ENCODE measurements at places on chromosomes 4 and X.

GRCh38 chr4:71460371-71460770 lies 121.6 kb downstream of the SLC4A4 start:
- DNase-seq, result peak; percentile 23

DNA sequence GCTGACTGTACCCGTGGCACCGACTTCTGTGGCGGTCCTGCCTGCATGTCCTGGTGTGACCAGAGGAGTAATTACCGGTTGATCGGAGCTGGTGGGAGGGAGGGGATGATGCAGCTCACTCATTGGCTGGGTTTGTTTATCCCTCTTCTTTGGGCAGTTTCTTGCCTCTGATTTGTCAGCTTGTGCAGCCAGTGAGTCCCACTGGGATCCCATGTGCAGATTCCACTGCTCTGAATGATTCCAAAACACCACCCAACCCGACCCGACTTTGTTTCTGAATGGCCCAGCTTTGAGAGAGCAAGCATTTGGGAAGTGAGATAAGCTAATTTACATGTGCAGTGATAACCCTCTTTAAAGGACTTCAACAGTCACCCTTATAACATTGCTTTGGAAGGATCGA lies 13.8 kb downstream of the FHDC1 start:
- no peak for DNase-seq

- no peak for DNase-seq
These were observed 13.5 kb downstream of the ASB11 start for GRCh38 chrX:15301924-15302323.

- DNase-seq, result no peak
These were observed 382.4 kb downstream of the TRAM1L1 start for GRCh38 chr4:116702949-116703348.

DNA sequence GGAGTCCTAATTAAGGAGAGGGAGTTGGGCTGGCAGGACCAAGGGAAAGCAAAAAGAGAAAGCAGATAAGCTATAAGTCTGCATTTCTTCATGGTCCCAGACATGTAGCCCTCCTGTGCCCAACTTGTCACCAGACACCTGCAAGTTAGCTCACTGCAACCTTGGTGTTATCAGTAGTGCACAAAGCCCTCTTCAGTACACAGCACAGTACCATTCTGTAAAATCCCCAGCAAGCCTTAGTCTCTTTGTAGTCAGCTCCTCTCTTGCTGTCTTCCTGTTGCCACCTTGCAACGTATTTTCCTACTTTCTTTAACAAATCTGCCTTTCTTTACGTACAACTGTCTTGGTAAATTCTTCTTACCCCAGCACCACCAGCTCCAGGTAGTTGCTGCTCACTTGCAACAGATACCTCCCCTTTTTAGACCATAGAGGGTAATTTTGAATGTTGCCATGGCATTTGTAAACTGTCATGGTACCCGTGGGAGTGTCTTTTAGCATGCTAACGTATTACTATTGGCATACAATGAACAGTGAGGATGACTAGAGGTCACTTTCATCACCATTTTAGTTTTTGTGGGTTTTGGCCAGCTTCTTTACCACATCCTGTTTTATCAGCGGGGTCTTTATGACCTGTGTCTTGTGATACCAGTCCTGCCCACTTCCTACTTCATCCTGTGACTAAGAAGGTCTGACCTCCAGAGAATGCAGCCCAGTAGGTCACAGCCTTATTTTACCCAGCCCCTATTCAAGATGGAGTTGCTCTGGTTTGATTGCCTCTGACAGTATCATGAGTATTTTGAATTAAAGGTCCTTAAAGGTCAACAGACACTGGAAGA lies 28.3 kb upstream of the AP1S2 start:
- peak; percentile 31 for DNase-seq

GRCh38 chr4:77158487-77158861 lies 1.5 kb downstream of the CCNG2 start:
- DNase-seq, result no peak

GRCh38 chr4:173498023-173498422 lies 32.0 kb downstream of the HAND2 start:
- DNase-seq, result no peak

GRCh38 chr4:125956276-125956675 lies 641.5 kb downstream of the FAT4 start:
- DNase-seq, result no peak

DNA sequence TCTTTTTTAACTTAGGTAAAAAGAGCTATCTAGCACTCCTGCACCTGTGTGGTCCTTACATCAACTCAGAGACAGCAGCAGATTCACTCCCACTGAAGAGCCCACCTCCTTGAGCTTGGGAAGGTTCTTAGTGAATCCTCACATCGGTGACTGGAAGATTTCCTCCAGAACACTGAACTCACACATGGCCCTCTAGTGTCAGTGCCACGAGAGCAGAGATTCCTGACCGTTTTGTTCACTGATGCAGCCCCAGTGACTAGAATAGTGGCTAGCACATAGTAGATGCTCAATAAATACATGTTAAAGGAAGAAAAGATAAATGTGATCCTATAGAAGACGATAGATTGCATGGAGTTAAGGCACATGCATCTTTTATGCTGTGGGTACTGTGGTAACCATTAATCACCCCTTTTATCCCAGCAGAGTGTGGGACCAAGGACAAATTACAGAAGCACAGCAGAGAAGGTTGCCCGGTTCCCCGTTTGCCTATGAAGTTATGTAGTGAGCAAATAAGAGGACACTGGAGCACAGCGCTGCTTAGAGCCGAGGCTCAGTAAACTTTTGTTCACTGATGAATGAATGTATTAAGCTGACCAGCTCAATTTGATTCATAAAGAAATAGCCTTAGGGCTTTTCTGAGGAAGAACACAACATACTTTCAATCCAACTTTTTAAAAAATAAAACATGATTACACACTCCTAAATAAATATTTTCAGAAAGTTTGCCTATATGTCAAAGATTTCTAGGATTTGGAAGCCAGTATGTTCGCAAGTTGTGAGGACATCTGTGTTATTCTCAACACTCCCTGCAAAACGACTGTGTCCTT lies 8.7 kb downstream of the GASK1B start:
- no peak for DNase-seq

- peak; percentile 66 for DNase-seq
These were observed 125.1 kb upstream of the FRMPD4 start for GRCh38 chrX:12013211-12013618.

DNA sequence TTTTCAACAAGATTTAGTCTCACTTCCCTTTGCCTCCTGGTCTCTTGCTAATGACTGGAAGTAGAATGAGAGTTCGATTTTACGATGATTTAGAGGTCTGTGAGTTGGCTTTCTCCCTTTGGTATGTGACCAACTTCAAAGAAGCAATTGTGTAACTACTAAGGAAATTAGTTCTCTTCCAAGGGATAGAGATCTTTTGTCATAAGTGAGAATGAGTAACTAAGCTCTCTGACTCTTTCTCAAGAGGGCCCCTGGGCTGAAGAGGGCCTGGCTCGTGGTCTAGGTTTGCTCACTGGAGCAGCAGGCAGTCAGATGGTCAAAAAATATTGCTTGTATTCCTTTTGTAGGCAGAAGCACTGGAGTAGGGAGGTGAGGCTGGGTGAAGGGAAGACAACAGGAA lies 176.3 kb downstream of the ENOX2 start:
- DNase-seq, result peak; percentile 57

GRCh38 chr4:78634011-78634664 lies 82.6 kb downstream of the ANXA3 start:
- DNase-seq, result no peak

DNA sequence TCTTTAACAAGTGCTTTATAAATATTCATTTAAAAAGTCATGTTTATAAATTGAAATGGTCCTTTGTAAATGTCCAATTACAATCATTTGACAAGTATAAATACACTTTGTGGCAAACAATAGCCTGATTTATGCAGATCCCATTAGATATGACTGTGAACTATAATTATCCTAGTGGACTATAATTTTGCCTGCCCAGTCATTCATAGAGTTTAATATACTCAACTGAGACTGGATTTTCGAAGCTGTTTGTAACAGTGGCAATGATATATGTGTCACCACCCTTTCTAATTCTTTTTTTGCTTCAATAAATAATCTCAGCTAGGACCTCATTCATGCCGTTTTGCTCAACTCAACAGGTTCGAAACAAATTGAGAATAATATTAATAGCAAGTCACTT lies 732.0 kb downstream of the PCDH18 start:
- DNase-seq, result no peak

GRCh38 chr4:87196927-87197326 lies 23.5 kb downstream of the KLHL8 start:
- no peak for DNase-seq

DNA sequence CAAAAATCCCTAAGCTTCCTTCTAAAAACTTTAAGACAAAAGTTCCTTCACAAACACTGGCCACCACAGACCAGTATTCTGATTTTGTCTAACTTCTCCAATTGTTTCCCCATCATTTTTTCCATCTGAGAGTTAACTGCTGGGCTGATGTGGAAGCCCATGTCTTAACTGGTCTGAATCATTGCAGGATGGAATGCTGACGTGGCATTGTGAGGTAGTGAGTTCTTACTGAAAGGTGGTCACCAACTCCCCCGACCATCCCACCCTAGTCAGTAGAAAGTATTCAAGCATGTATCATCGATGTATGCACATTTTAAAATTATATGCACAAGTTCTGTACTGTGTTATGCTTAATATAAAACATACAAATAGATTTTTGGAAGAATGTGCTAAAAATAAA lies 99.1 kb upstream of the SMIM10 start:
- no peak for DNase-seq

DNA sequence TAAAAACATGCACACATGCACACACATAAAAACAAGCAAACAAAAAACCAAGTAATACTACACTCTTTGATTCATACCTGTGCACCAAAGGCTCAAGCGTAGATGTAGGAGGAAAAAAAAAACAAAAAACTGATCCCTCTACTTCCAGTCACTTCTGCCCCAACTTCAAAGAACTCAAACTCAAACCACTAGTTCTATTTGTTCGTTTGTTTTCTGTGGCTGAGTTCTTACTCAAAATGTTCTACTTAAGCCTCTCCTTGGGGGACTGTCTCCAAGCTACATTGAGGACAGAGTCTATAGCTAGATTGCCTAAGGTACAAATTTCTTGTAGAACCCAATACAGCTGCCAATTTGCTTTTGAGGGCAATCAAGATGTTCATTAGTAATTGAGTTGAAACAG lies 171.0 kb upstream of the ATOH1 start:
- DNase-seq, result no peak

GRCh38 chr4:71343670-71344466 lies 5.0 kb downstream of the SLC4A4 start:
- no peak for DNase-seq

GRCh38 chrX:151790481-151791160 lies 56.1 kb downstream of the CNGA2 start:
- DNase-seq, result peak; percentile 32

DNA sequence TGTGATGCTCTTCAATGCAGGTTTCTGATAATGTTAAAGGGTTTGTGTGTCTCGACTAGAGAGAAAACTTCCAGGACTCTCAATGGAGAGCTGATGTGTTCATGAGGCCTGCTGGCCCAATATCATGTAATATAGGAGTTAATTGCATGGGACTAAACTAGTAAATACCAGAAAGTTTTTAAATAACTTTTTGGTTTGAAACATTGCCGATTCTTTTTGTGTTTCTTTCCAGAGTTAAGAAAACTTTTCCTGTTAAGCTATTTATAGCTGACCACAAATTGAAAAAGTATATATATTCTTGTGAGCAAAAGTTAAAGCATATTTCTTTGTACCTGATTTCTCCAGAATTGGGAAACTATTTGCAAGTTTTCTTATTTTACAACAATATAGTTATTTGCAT lies 49.7 kb downstream of the FAM9B start:
- DNase-seq, result no peak

DNA sequence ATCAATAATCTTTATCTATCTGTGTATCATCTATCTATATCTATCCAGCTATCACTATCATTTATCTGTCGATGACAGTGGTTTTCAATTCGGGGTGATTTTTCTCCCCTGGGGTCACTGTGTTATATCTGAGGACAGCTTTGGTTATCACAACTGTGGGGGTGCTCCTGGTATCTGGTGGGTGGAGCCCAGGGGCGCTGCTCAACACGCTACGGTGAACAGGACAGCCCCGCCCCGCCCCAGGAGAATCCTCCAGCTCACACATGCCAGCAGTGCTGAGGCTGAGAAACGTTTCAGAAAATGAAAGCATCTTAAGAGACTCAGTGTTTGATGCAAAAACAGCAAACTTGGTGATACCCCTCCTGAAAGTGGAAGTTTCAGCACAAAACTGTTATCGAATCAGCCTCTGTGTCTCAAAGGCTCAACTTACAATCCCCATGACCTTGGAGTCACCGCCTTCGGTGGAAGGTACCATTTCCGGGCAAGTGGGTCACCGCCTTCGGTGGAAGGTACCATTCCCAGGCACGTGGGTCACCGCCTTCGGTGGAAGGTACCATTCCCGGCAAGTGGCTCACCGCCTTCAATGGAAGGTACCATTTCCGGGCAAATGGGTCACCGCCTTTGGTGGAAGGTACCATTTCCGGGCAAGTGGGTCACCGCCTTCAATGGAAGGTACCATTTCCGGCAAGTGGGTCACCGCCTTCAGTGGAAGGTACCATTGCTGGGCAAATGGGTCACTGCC lies 315.3 kb downstream of the DHRSX start:
- no peak for DNase-seq

DNA sequence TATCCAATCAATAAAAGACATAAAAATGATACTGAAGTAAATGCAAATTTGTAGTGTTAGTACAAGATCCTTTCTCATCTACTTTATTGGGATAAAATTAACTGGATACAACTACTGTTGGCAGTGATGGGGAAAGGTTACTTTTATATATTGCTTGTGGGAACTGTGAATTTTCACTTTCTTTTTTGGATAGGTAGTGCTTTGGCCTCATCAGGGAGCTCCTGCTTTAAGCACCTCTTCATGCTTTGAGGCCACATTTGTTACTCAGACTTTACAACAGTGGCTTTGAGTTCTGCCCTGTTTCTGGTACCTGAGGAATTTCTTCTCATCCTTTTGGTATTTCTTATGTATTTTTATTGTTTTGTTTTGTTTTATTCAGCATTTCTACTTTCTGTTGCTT lies 316.8 kb upstream of the ZCCHC13 start:
- DNase-seq, result no peak

DNA sequence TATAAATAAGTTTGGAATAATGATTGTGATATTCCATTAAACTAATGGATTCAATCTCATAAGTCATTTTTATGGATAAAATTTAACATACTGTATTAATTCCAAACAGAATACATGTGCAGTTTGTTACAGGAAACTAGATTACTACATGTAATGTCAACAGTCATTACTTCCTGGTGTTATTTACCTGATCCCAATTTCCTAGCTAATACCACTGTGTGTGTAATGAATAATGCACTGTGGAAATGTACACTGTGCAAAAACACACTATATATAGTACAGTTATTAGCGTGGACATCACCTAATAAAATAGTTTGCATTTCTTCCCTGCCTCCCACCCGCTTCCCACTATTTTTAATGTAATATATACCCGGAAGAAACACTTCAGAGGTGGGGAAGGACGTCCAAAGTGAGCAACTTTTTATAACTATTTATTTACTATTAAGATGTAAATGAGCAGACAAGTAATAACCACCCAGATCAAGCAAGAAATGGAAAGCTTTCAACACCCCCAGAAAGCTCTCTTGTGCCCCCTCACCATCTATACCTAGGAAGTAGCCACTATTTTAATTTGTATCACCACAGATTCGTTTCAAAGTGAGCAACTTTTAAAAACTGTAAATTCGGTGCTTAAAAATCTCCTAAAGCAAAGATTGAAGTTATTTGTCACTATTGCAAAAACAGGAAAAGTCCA lies 219.1 kb downstream of the THOC2 start:
- DNase-seq, result no peak

GRCh38 chr4:85639946-85640345 lies 165.0 kb downstream of the ARHGAP24 start:
- no peak for DNase-seq

All from astrocyte of the spinal cord (primary cell).